ENCODE measurements at places on chromosomes 3 and 15.

- no peak overlapping the region for H3K4me3 ChIP-seq
- no peaks in the 10 kb centered on the region for H3K4me1 ChIP-seq
- no peak for DNase-seq
- no peak overlapping the region for H3K27ac ChIP-seq
Measured at GRCh38 chr15:31806106-31806505, 224.2 kb upstream of the CHRNA7 start.

DNA sequence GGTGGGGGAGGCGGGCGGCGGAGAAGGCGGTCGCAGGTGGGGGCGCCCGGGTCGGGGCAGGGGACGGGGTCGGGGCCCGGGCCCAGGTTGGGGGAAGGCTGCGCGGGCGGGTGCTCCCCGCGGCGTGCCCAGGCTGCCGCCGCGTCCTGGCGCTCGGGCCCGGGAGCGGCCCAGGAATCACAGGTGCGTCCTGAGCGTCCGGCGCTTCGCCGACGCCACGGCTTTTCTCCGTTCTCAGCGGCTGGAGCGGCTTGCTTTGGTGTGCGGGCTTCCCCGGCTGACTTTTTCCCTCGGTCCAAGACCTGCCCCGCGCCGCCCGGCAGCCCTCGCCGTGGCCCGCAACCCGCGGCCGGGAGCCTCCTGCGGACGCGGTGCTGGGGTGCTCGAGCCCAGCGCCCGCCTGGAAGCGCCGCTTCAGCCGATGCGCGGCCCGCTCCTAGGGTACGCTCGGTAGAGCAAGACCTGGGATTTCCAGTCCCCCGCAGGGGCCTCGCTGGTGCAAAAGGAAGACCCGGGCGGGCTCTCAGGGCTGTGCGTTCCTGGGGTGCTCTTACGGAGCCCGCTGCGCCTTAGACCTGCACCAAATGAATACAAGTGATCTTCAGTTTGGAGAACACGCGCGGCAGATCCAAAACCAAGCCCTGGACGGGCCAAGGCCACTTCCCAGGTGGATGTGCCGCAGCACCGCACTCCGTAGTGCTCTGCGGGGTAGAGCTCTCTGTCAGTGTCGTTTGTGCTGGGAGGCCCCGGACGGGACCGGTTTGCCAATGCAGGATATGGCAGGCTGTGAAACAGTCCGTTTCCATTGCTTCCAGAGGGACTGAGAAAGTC is 639 bp downstream of the NIPA1 start:
- H3K27ac ChIP-seq, result peak overlapping the region; percentile 88
- peaks cover 4% of the 10 kb centered on the region for H3K4me1 ChIP-seq
- H3K27me3 ChIP-seq, result no peaks in the 10 kb centered on the region
- peak; percentile 30 for DNase-seq
- peak overlapping the region; percentile 78 for H3K4me3 ChIP-seq

- no peaks in the 10 kb centered on the region for H3K4me1 ChIP-seq
- no peak overlapping the region for H3K4me3 ChIP-seq
- H3K27ac ChIP-seq, result no peak overlapping the region
Measured at GRCh38 chr3:25768851-25769250, 14.4 kb downstream of the NGLY1 start.

- no peak overlapping the region for H3K4me3 ChIP-seq
- H3K27me3 ChIP-seq, result no peaks in the 10 kb centered on the region
- no peak overlapping the region for H3K27ac ChIP-seq
- peaks cover 8% of the 10 kb centered on the region for H3K4me1 ChIP-seq
Measured at GRCh38 chr3:2540115-2540514, 441.4 kb downstream of the CNTN4 start.

- no peak for DNase-seq
- no peaks in the 10 kb centered on the region for H3K36me3 ChIP-seq
- H3K27ac ChIP-seq, result peak overlapping the region; percentile 76
Measured at GRCh38 chr3:61729038-61729634, 167.8 kb downstream of the PTPRG start.

DNA sequence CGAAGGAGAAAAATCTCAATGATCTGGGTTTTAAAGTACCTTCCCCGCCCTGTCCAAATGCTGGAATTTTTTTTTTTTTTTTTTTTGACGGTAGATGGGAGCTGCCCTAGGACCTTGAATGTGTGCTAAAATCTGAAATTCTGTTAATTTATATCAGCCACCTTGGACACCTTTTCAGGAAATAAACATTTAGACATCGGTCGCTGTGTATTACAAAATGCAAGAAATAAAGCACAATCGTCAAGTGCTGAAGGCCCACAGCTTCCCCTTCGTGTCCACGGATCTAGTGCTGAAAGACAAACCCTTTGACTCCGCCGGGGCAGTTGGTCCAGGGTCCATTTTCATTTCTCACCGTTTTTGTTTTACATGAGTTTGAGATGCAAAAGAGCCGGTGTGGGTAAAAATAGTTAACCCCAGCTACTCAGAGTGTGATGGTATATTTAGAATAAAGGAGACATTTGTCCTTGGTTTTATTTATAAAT is 90.2 kb upstream of the CHD2 start:
- peak overlapping the region; percentile 98 for H3K27ac ChIP-seq
- H3K4me3 ChIP-seq, result peak overlapping the region; percentile 80
- H3K36me3 ChIP-seq, result peaks cover 2% of the 10 kb centered on the region
- peaks cover 30% of the 10 kb centered on the region for H3K4me1 ChIP-seq
- no peaks in the 10 kb centered on the region for H3K27me3 ChIP-seq
- DNase-seq, result no peak

- no peaks in the 10 kb centered on the region for H3K36me3 ChIP-seq
- H3K27me3 ChIP-seq, result no peaks in the 10 kb centered on the region
- no peak overlapping the region for H3K4me3 ChIP-seq
- DNase-seq, result no peak
- no peak overlapping the region for H3K27ac ChIP-seq
Measured at GRCh38 chr3:127183931-127184869, 8.7 kb upstream of the PRR23E start.

DNA sequence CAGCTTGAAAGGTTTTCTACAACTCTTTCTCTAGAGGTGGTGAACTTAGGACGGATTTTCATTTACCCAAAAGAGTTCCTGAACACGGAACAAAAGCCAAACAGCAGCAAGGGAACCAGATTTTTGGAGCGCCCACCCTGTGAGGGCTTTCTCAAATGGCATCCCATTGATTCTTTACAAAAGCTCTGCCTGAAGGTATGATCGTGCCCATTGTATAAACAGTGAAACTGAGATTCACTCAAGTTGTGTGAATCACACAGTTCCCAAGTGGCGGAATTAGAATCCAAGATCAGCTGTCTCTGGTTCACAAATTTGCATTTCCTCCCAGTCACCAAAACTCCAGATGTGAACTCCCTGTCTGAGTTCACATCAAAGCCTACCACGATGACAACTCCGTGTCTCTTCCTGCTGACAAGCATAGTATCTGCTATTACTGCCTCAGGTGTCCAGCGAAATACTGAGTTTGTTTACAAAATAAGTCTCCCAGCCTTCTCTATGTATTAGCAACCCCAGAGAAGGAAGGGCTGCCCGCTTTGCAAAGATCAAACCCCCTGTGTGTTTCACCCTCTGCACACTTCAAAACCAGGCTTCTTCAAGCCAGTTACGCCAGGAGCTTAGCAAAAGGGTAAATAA is 235.9 kb upstream of the ST8SIA2 start:
- peak overlapping the region; percentile 21 for H3K27ac ChIP-seq
- H3K4me1 ChIP-seq, result peaks cover 20% of the 10 kb centered on the region
- H3K4me3 ChIP-seq, result no peak overlapping the region
- peaks cover 4% of the 10 kb centered on the region for H3K27me3 ChIP-seq

- H3K4me1 ChIP-seq, result peaks cover 17% of the 10 kb centered on the region
- no peaks in the 10 kb centered on the region for H3K36me3 ChIP-seq
- H3K27ac ChIP-seq, result no peak overlapping the region
- no peaks in the 10 kb centered on the region for H3K27me3 ChIP-seq
- no peak overlapping the region for H3K4me3 ChIP-seq
Measured at GRCh38 chr3:86562090-86562489, 428.9 kb downstream of the VGLL3 start.

- no peaks in the 10 kb centered on the region for H3K36me3 ChIP-seq
- DNase-seq, result no peak
- no peak overlapping the region for H3K4me3 ChIP-seq
Measured at GRCh38 chr3:122091602-122092295, 36.6 kb downstream of the CD86 start.

DNA sequence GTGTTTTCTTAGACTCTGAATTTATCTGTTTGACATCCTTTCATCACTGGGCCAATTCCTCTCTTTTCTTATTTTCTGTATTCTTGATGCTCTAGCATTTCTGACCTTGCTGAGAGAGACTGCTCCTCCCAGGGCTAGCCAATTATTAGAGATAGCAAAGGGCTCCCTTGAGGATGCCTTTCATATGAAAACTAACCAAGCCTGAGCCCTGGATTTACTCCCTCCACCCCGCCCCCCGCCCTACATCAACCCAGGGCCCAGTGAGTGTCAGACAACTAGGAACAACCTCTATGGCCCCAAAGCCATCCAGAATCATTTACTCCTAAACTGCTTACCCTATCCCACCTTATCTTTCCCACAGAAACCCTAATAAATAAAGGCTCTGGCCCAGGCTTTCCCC is 69.7 kb upstream of the LARS2 start:
- H3K36me3 ChIP-seq, result no peaks in the 10 kb centered on the region
- H3K27ac ChIP-seq, result no peak overlapping the region
- no peak overlapping the region for H3K4me3 ChIP-seq
- H3K4me1 ChIP-seq, result no peaks in the 10 kb centered on the region
- no peak for DNase-seq
- peaks cover 21% of the 10 kb centered on the region for H3K27me3 ChIP-seq

DNA sequence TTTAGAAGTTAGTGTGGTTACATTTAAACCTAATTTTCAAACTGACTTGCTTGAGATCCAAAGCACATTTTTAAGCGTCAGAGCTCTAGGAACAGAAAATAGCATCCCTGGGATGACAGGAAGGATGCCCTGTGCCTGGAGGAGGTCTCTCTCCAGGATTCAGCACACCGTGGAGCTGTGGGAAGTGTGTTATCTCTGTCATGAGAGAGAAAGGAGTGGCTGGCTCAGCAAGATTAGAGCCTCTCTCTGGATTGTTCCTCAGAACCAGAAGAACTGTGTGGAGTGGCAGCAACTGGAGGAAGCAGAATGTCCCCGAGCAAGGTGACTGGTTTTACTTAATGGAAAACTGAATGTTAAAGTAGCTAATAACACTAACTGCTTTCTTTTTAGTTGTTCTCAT is 233.6 kb upstream of the TGFBR2 start:
- H3K27me3 ChIP-seq, result no peaks in the 10 kb centered on the region
- no peak overlapping the region for H3K4me3 ChIP-seq
- no peak for DNase-seq
- no peak overlapping the region for H3K27ac ChIP-seq
- peaks cover 23% of the 10 kb centered on the region for H3K4me1 ChIP-seq

DNA sequence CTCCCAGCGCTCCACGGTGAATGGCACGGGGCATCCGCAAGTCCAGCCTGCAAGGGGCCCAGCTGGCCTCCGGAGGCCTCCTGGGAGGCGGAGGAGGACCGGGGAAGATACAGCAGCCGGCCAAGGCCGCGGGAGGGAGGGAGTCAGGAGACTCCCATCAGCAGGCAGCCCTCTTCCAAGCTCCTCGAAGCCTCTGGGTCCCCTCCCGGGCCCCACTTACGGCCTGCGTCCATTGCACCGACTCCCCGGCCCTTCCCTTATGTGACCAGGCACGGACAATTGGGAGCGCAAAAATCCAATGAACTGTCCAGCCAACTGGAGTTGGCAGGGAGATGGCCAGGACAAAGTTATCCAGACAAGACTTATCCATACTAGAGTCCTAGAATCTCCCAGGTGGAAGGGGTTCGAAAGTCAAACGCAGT is 668 bp downstream of the MFGE8 start:
- H3K27ac ChIP-seq, result peak overlapping the region; percentile 88
- no peaks in the 10 kb centered on the region for H3K27me3 ChIP-seq
- DNase-seq, result no peak
- peak overlapping the region; percentile 88 for H3K4me3 ChIP-seq
- H3K36me3 ChIP-seq, result peaks cover 18% of the 10 kb centered on the region

DNA sequence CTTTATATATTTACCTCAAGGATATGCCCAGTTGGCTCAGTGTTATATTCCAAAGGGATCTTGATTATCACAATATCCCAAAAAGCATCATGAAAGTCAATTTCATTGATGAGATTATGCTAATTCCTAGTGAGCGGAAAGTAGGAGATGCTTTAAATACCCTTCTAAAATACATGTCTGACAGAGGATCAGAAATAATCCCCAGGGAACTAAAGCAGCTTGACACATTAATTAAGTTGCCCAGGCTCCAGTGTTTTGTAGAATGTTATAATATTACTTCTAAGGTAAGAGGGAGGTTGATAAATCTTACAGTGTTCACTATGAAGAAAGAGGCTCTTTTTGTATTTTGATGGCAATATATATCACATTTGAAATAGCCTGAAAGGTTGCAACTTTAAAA is 767.5 kb upstream of the ROBO1 start:
- DNase-seq, result no peak
- no peaks in the 10 kb centered on the region for H3K4me1 ChIP-seq
- H3K36me3 ChIP-seq, result no peaks in the 10 kb centered on the region
- H3K27ac ChIP-seq, result no peak overlapping the region
- H3K27me3 ChIP-seq, result no peaks in the 10 kb centered on the region
- H3K4me3 ChIP-seq, result no peak overlapping the region

GRCh38 chr3:186588632-186589031 is 18.1 kb downstream of the DNAJB11 start:
- no peak overlapping the region for H3K27ac ChIP-seq
- H3K27me3 ChIP-seq, result no peaks in the 10 kb centered on the region
- H3K36me3 ChIP-seq, result peaks cover 9% of the 10 kb centered on the region
- no peak for DNase-seq
- H3K4me1 ChIP-seq, result peaks cover 3% of the 10 kb centered on the region
- H3K4me3 ChIP-seq, result no peak overlapping the region

DNA sequence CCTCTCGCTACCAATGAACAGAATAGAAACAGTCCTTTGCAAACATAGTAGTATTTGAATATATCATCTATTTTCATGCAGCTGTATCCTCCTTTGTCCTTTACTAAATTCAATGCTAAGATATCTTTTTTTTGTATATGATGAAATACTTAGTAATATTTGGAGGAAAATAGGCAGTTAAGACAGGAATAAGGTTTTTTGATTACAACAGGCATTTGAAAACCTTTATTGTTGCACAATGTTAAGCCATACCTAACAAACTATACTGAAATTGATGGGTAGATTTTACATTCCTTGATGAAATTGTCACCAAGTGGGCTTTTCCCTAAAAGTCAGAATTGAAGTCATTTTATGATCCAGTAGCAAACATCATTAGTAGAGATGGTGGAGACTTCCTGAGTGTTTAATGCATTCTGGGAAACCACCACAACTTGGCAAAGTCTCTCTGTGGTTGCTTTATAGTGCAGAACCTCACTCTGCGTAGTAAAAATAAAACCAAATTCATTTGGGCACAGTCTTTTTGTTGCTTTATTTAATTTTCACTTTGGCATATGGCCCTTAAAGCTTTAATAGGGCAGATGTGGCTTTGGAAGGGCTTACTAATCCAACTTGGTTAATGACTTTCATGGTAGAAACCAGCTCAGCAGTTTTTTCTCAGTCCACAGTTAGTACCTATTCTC is 216.0 kb downstream of the DIPK2A start:
- H3K27me3 ChIP-seq, result no peaks in the 10 kb centered on the region
- H3K36me3 ChIP-seq, result peaks cover 3% of the 10 kb centered on the region
- H3K4me3 ChIP-seq, result no peak overlapping the region
- no peaks in the 10 kb centered on the region for H3K4me1 ChIP-seq

DNA sequence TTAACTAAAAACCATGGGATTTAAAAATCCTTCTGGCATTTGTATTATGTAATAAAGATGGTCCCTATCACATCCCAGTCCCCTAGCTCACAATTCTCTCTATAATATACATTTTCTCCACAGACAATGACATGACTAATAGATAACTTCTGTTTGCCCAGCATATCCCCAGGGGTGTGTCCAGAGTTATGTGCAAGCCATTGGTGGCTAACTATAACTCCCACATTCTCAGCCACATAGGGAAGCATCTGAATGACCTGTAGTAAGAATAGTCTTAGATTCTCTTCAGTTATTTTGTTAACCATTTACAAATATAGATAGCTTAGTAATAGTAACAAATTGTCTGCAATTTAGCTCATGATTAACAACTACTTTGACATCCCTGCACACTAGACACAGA is 52.2 kb upstream of the RBSN start:
- no peak for DNase-seq
- H3K27me3 ChIP-seq, result peaks cover 45% of the 10 kb centered on the region
- no peaks in the 10 kb centered on the region for H3K4me1 ChIP-seq
- no peaks in the 10 kb centered on the region for H3K36me3 ChIP-seq

Data from progenitor cell of endocrine pancreas (in vitro differentiated cells).